ENCODE measurements at places on chromosomes 1 and 21.

GRCh38 chr1:161549652-161550051 lies at the start of gene FCGR3A:
Gene FCGR3A, minus strand, starts transcription at chr1:161549818. Its CDS starts 82 bp downstream, at chr1:161549736.
- DNase-seq, result no peak

DNA sequence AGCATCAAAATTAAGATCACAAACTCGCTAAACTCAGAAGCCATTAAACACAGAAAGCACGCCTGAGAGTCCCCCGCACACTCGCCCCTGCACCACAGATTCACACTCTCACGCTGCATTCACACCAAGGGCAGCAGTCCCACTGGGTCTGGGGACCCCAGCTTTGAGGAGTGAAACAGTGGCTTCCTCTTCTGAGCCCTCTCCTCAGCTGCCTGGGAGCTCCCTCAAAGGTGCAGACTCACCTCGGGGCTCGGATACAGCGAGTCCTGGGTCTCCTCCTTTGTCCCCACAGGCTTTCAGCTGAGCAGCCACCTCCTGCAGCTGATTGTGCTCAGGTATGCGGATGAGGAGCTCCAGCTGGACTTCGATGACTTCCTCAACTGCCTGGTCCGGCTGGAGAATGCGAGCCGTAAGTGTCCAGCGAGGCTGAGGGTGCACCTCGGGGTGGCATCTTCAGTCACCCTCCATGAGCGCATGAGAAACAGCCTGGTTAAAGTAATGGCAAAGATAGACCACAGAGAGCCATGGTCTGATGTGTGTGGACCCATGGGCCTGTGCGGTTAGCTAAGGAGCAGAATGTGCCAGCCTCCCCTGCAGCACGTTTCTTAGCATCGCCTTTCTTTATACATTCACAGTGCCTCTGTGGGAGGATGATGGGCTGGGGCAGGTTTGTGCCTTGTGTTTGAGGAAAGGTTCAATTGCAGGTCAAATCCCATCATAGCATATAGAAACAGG lies 47.9 kb downstream of the CAPN9 start:
- DNase-seq, result no peak

DNA sequence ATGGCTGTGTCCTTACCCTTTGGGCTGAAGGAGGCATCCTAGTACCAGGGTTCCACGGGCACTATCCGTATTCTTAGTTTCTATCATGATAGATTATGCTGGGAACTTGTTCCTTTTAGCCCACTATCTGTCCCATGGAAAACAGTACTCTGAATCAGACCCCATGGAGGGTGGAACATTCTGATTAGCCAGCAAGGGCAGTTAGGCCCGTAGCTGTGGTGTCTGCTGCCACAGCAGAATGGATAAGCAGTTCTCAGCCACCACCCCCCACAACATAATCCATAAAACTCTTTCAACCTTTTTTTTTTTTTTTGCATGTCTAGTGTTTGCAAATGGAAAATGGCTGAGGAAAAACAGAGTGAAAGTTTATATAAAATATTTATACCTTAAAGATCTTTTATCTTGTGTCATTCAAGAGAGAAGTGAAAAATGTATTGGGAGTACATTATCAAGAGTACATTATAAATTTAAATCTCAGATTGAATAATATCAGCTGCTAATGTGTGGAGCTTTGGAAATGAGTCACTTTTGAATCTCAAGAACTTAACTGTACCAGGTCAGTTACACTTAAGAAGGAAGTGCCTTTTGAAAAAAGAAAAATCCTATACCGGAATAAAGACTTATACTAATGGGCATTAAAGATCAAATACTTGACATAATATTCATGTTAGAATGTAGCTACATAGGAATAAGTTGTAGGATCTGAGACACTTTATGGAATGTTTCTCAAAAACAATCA lies 80.3 kb downstream of the NFIA start:
- DNase-seq, result no peak

GRCh38 chr21:25925064-25925800 lies 190.5 kb downstream of the GABPA start:
- DNase-seq, result no peak

GRCh38 chr1:173853074-173853473 lies 14.7 kb downstream of the GAS5 start:
- no peak for DNase-seq

GRCh38 chr1:59176471-59176870 lies 120.4 kb upstream of the FGGY start:
- DNase-seq, result no peak

GRCh38 chr1:201795066-201795465 lies 33.9 kb upstream of the IPO9 start:
- DNase-seq, result peak; percentile 15

- no peak for DNase-seq
These were observed 163.2 kb downstream of the LRRC40 start for GRCh38 chr1:70042090-70042731.

DNA sequence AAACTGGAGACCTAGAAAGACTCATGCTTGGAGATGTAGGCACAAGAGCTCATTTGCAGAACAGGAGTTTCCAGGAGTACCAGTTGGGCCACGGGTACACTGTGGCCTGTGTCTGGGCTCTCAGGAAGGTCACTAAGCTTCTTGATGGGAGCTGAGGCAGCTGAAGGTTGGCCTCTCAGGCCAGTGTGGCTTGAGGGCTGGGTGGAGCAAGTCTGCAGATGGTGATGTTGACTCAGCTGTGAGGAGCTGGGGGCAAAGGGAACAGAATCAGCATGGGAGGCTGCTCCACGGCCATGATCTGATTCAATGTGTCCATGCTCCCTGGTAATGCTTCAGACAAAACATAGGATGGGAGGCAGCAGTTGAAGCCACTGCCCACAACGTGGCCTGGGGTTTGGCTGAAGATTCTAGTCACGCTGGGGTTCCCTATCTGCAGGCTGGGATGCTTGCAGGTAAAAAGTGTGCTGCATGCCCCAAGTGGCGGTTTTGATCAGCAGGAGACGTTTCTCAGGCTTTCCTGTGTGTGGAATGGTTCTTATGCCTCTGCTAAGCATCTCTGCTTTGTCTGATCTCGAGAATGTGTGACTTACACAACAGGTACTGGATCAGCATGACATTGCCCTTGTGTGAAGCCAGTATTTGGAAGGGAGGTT lies 15.4 kb upstream of the TENT5C start:
- no peak for DNase-seq

DNA sequence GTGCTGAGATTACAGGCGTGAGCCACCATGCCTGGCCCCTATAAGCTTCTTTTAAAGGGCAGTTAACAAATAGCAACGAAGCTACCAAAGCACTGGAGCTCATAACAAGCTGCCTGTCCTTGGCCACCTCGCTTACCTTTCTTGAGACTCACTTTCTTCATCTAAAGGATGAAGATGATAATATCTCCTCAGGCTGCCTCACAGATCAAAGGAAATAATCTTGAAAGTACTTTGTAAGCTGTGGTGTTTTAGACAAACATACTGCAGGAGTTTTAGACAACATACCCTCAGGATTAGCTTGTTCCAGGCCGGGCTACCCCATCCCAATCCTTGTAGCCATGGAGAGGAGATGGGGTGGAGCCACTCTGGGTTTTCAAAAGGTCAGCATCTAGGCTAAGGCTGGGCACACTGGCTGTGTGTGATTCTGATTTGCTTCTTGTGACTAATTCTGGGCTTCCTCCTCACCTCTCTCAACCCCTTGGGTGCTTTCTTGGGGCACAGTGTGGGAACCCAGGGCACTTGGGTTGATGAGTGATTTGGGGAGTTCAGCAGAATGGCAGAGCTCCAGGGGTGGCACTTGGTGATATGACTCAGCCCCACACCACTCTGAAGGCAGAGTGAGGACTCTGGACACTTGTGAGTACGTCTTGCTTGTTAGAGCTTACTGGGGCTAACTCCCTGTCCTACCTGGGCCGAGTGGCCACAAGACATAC lies 5.2 kb downstream of the GPR25 start:
- DNase-seq, result no peak

DNA sequence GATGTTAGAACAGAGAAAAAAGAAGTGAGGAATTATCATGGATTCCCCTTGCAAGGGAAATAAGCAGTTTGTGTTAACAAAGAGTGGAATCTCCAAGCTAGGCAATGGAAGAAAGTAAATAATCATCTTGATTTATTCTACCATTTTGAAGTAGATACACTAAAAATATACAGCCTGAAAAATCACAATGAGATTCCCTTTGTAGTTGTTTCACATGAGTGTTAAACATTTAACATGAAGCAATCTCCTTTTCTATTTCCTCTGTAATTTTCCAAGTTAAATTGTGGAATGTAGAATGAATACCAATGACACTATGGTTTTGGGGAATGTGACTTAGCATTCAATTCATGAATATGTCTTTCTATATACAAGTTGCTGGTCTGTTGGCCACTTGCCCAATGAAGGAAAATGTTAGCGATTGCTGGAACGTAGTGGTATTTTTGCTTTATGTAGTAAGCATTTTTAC lies 5.7 kb downstream of the TGFB2 start:
- DNase-seq, result no peak

- no peak for DNase-seq
These were observed 19.2 kb downstream of the EFCAB14 start for GRCh38 chr1:46699666-46700065.

- DNase-seq, result no peak
These were observed 132.4 kb downstream of the SDCCAG8 start for GRCh38 chr1:243388276-243388675.

GRCh38 chr1:220784751-220785150 lies 2.0 kb upstream of the MTARC1 start:
- DNase-seq, result no peak

- DNase-seq, result no peak
These were observed 487.7 kb downstream of the TTLL7 start for GRCh38 chr1:83511146-83511726.

- DNase-seq, result peak; percentile 80
These were observed 440 bp downstream of the PIGP start for GRCh38 chr21:37072274-37072987.

DNA sequence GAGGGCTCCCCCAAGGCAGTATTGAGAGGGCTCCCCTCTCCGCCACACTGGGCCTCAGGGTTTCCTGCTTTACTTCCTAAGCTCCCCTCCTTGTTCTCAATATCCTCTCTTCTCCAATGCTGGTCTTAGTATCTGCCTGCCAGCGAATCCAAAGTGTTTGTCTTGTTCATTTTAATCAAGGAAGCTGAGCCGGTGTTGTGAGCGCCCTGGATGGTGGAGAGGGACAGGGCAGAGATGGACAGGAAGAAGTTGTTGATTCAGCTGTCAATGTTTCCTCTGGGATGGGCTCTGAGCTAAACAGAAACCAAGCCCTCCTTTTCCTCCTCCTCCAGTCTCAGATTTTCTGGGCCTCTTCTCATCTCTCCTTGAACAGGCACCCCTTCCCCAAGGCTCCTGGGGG lies 5.4 kb downstream of the OLFML3 start:
- no peak for DNase-seq

- no peak for DNase-seq
These were observed 392.6 kb upstream of the DEPDC1 start for GRCh38 chr1:68889471-68889870.

- no peak for DNase-seq
These were observed 109.9 kb downstream of the SPAG17 start for GRCh38 chr1:118075116-118075515.

- no peak for DNase-seq
These were observed 39.6 kb downstream of the RSPH1 start for GRCh38 chr21:42456457-42456856.

DNA sequence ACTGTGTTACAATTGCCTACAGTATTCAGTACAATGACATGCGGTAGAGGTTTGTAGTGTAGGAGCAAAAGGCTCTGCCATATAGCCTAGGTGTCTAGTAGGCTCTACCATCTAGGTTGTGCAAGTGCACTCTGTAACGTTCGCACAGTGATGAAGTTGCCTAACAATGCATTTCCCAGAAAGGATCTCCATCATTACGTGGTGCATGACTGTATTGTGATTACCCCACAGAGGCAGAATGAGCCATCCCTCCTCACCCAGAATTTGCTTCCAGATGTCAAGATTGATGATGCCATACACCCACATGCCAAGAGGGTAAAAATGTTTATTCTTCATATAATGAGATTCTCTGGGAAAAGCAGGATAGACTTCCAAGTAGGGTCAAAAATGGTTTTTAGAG lies 199.3 kb upstream of the CTTNBP2NL start:
- no peak for DNase-seq

GRCh38 chr1:186481303-186481888 lies 20.5 kb upstream of the PDC start:
- no peak for DNase-seq

- DNase-seq, result no peak
These were observed 100.8 kb downstream of the PBX1 start for GRCh38 chr1:164659621-164660411.

DNA sequence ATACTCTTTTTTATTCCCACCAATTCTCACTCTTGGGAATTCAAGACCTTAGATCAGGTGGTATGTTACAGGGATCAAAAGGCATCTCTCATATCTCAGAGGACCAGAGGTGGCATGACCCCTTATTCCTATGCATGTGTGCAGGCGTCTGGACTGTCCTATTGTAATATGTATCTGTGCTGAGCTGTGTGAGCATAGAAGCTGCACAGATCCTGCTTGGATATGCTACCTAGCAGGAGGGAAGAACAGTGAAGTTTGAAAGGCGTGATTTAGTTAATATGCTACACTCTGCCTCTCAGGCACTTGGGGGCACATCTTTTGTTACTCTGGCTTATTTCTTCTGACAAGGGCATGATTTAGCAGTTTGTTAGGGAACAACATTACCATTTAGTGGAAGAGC lies 86.7 kb upstream of the ZRANB2 start:
- no peak for DNase-seq

GRCh38 chr1:224359207-224359606 lies 2.5 kb downstream of the CNIH4 start:
- DNase-seq, result no peak

- peak; percentile 28 for DNase-seq
These were observed 109.7 kb upstream of the ZBTB40 start for GRCh38 chr1:22341791-22342605.

- DNase-seq, result no peak
These were observed 58.0 kb upstream of the PDC start for GRCh38 chr1:186518822-186519381.

- DNase-seq, result no peak
These were observed 187.5 kb downstream of the LMX1A start for GRCh38 chr1:165169028-165169427.

DNA sequence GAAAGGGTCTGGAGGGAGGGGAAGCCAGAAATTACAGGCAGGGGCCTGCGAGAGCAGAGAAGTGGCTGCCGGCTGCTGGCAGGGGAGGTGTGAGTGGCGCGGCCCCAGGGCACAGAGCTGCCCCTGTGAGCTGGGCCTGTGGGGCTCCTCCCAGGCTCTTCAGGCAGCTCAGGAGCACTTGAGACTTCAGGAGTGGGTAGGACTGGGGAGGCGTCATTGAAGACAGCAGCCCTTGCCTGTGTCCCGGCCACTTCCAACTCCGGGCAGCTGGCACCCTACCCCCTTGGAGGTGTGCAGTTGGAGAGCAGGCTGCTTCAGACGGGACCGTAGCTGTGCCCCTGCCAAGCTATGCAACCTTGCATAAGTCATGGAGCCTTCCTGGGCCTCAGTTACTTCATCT lies 87.5 kb upstream of the ACTL8 start:
- no peak for DNase-seq

Measured in NCI-H1436 (cell line).